ENCODE measurements at places on chromosomes 3 and 15.

DNA sequence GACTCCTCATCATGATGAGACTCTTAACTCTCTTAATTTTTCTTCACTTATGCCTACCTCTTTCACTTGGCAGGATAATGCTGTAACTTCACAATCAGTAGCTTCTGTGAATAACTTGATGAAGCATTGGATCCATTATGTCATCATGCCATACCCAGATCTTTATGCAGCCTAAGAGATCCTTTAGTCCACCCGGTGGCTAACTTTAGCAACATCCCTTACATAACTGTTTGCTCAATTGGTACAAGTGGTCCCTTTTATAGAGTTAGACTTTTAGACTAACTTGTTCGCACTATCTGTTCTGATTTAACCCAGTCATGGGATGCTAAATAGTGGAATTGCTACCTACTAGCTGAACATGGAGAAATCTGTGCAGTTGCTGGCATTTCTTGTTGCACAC lies 184.5 kb downstream of the USP13 start:
- peak; percentile 5 for DNase-seq

- no peak for DNase-seq
Measured at GRCh38 chr3:47713655-47714054, 68.0 kb downstream of the SMARCC1 start.

GRCh38 chr3:150419959-150420358 lies 11.9 kb downstream of the TSC22D2 start:
- no peak for DNase-seq

DNA sequence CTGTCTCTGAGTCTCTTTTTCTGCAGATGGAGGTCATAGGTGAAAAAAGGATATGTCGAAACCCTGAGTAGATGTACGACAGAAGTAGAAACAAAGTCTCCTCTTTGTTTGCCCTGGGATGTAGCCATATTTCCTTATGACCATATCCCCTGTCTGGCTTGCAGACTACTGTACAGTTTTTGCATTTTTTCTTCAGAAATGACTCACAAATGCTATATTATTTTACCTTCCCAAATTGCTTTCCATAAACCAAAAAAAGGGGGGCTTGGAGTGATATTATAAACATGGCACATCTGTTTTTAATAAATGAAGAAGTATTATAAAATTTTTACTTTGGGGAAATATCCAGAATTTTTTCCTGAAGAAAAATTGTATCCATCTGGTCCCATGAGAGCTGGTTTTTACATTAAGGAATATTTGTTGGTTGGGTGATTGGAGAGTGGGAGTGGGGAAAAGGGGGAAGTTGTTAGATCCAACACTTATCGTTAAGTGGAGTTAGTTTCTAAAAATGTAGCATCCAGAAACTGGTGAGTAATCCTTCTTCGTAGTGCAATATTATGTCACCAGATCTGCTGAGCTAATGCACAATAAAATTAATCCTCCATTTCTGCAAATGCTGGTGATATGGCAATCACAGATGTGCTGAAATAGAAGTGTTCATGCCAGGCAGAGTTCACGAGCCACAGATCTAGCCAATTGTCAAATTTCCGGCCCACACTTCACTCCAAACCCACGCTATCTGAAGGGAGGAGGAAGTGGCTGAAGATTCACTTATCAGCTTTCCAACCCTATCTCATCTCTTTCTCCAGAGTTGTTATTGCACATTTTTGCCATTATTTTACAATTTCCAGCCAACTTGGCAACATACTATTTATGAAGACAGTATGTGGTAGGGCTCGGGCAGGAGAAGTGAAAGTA lies 313.6 kb upstream of the ATP11B start:
- peak; percentile 72 for DNase-seq

DNA sequence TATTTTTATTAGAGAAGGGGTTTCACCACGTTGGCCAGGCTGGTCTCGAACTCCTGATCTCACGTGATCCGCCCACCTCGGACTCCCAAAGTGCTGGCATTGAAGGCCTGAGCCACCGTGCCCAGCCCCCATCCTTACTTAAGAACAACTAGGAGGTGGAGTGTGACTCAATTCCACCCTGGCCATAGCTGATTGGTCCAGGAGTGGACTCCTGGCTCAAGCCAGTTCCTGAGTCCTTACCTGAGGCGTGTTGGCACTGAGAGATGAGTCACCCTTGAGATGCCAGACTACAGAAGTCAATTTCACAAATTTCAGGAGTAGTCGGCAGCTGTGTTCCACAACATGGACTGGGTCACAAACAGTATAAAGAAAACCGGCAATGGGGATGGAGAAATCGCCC lies 124.2 kb downstream of the SHQ1 start:
- DNase-seq = no peak

- DNase-seq = no peak
Measured at GRCh38 chr15:51232581-51232980, 105.8 kb downstream of the CYP19A1 start.

DNA sequence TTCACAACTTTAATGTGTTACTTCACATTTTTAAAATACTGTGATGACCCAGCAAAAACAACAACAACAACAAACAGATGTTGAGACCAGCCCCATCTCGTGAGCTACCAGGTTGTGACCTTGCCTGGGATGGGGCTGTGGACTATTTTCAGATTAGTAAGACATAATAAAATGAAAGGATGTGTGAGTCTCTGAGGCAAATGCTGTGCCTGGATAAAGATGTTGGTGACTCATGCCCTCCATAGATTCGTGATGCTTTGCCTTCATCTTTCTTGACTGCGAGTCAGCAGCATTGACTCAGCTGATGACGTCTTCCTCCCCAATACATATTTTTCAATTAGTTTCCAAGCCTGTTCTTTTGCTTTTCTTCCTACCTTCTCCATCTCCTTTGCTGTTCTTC lies 453.0 kb upstream of the CFAP20DC start:
- peak; percentile 90 for DNase-seq

- peak; percentile 69 for DNase-seq
Measured at GRCh38 chr15:57003418-57003817, 85.0 kb downstream of the TCF12 start.

- no peak for DNase-seq
Measured at GRCh38 chr3:184295771-184296170, 3.3 kb upstream of the PSMD2 start.

GRCh38 chr15:60005352-60006202 lies 1.5 kb downstream of the FOXB1 start:
- DNase-seq = no peak

- peak; percentile 61 for DNase-seq
Measured at GRCh38 chr3:36707623-36708409, 56.5 kb downstream of the DCLK3 start.

GRCh38 chr3:105730801-105731354 lies 137.9 kb downstream of the CBLB start:
- no peak for DNase-seq

- peak; percentile 63 for DNase-seq
Measured at GRCh38 chr3:149224736-149225594, 3.3 kb upstream of the CP start.

GRCh38 chr15:33742800-33743199 lies 225.5 kb upstream of the CHRM5 start:
- peak; percentile 10 for DNase-seq

- no peak for DNase-seq
Measured at GRCh38 chr15:67134067-67134838, 68.9 kb downstream of the SMAD3 start.

DNA sequence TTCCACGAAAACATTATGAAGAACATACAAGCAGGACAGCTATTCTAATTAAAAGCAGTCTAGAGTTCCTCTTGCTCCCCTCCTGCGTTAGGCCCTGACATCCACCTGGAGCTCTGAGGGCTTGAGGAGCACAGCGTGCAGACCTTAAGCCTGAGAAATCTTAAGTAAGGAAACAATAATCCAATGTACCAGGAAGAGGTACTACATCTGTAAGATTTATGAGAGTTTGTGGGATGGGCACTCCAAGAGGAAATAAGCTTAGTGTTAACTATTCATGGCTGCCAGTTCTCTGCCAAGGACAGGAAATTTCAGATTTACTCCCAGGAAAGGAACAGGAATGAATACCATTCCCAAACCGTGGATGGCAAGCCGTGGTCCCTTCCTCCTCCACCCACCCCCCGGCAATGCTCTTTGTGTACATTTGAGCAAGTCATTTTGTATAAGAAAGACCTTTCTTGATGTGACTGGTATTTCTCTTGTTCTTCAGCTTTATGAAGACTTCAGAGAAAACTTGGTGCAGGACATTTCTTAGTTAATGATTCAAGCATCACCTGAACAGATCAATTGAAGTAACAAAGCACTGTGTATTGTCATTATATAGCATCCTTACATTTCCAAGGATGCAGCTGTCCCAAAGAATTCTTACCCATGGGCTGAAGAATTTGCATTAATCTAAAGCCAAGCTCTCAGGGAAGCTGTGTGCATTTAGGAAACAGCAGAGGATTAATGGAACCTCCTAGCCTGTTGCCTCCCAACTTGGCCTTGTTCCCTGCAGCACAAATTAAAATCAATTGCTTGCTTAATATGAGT lies 28.8 kb upstream of the VILL start:
- no peak for DNase-seq

GRCh38 chr15:50116477-50116876 lies 2.6 kb downstream of the ATP8B4 start:
- DNase-seq = no peak

DNA sequence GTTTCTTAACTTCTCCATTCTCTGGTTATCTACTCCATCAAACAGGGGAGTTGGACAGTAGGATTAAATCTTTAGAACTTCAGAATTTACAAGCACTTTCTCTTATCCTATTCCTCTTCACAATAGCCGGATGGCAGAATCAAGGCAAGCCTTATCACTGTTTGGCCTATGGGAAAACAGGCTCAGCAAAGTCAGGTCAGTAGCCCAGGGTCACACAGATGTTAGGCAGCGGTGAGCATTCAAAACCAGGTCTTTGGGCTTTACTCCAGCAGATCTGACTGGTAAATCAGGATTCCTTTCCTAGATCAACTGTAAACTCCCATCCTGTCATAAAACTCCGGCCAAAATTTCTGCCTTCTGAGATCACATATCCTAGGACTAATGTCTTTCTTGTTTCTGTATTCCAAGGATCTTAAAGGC lies 258.4 kb downstream of the OPA1 start:
- no peak for DNase-seq

- no peak for DNase-seq
Measured at GRCh38 chr15:55739641-55740040, 3.3 kb downstream of the PRTG start.

DNA sequence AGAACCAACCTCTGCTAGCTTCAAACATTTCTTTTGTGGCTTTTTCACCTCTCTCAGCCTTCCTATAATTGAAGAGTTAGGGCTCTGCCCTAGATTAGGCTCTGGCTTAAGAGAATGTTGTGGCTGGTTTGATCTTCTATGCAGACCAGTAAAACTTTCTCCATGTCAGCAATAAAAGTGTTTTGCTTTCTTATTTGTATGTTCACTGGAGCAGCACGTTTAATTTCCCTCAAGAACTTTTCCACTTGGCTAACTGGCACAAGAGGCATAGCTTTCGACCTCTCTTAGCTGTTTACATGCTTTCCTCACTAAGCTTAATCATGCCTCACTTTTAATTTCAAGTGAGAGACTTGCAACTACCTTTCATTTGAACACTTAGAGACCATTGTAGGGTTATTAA lies 964.7 kb downstream of the ROBO2 start:
- DNase-seq = no peak

Measured in fibroblast of skin of right quadriceps (primary cell).